CD4-positive, alpha-beta T cell treated with Interleukin-21 for 1 hour (primary cell): ENCODE measurements at places on chromosomes 2 and 18.

GRCh38 chr2:73904952-73905351 lies 12.1 kb downstream of the ACTG2 start:
- DNase-seq, result no peak

GRCh38 chr2:109438146-109438545 lies 175.6 kb downstream of the SEPTIN10 start:
- no peak for DNase-seq

DNA sequence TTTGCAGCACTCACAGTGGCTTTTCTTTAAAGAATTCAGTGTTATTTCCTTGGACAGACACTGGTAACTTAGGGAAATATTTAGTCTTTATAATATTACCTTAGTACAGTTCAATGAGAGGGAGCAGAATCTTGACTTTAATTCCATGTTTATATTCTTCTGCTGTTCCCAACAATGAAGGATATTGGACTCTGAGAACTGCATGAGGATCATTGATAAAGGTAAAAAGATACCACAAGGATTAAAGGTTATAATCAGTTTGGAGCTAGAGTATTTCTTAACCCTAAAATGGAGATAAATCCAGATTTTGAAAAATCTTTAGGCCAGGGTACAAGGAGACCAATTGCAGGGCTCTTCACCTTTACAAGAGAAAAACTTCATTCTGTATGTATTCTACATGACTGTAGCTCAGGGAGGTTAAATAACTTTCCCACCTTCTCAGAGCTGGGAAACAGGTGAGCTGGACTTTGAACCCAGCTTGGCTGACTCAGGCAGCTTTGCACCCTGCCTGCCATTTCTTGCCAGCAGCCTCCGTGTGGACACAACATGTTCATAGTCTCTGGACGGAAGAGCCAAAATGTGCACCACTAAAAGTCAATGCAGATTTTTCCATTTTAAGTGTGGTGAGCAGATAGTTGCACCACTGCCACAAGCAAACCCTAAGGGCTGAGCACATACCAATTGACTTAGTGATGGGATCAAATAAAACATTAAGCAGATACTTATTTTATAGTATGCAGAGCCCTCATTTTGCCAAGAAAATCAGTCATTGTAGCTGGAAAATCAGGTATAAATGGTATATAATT lies 26.7 kb downstream of the UPP2 start:
- DNase-seq, result no peak

- no peak for DNase-seq
These were observed 28.0 kb upstream of the SLC35F6 start for GRCh38 chr2:26735883-26736588.

DNA sequence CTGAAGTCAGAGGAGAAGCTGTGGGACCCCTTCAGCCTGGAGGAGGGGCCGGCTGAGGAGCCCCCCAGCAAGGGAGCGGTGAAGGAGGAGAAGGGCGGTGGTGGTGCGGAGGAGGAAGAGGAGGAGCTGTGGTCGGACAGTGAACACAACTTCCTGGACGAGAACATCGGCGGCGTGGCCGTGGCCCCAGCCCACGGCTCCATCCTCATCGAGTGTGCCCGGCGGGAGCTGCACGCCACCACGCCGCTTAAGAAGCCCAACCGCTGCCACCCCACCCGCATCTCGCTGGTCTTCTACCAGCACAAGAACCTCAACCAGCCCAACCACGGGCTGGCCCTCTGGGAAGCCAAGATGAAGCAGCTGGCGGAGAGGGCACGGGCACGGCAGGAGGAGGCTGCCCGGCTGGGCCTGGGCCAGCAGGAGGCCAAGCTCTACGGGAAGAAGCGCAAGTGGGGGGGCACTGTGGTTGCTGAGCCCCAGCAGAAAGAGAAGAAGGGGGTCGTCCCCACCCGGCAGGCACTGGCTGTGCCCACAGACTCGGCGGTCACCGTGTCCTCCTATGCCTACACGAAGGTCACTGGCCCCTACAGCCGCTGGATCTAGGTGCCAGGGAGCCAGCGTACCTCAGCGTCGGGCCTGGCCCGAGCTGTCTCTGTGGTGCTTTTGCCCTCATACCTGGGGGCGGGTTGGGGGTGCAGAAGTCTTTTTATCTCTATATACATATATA lies 46.0 kb downstream of the BOLA3 start:
- DNase-seq, result no peak

GRCh38 chr2:135916207-135916606 lies 40.0 kb upstream of the MCM6 start:
- peak; percentile 70 for DNase-seq

DNA sequence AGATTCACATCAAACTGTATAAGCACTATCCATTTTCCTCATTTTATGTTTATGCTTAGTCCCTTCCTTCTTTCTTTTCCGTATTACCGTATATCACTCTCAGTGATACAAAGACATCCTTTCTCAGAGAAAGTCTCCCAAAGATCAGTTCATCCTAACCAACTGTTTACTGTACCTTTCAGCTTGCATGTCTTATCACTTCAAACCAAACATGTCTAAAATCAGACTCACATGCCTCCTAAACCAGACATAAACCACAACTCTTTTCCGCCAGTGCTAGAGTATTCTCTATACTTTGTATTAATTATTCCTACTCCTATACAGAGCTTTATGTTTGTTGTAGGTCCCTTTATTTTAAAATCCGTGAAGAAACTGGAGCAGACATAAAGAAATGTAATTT lies 41.5 kb downstream of the KCMF1 start:
- DNase-seq, result no peak
